CMK (cell line): ENCODE measurements at places on chromosomes 4 and X.

DNA sequence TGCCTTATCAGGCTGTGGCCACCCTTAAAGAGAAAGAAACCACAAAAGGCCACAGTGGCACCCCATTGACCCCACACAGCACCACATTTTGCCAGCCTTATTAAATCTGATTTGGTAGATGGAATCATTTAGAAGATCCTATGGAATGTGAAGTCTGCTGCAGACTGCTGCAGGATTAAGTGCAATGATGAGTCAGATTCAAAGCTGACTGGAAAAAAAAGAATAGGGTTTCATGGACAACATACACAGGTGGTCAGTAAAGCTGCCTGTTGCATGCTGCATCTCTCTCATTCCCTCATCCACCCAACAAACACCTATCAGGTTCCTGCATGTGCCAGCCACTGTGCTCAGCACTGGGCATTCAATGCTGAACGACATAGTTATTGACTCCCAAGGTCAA, 56.6 kb downstream of the CHST7 start:
- DNase-seq: no peak

DNA sequence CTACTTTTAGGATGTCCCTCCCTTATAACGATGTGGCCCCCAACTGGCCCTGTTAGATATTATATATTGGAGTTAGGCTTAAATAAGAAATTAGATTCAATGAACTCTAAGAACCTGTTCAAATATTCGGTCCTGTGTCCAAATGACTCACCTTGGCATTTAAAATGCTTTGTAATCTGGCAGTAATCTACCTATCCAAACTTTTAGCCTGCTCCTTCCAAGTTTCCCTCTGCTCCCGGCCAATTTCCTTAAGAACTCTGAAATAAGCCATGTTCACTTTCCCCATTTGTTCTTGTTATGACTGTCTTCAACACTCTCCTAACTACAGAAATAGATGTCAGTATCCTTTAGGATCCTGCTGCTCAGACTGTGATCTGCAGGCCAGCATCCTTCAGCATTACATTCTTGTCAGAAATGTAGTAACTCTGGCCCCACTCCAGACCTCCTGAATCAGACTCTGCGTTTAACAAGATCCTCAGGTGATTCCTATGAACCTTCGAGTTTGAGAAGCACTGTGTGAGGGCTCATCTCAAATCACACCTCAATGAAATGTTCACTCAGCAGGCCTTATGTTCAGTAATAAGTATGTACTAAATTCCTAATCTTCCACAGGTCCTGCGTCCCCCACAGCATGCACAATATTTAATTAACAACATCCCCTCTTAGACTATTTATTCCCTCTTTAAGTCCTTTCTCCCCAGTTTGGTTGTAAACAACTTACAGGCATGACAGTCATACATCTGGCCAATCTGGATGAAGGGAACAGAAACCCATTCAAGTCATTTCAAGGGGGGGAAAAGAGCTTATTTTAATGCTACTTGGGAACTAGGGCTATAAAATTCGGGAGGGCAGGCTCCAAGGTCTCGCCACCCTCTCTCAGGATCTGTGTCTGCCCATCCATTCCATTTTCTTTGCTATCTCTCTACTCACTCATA, 3.0 kb downstream of the ATP8A1 start:
- DNase-seq: no peak

DNA sequence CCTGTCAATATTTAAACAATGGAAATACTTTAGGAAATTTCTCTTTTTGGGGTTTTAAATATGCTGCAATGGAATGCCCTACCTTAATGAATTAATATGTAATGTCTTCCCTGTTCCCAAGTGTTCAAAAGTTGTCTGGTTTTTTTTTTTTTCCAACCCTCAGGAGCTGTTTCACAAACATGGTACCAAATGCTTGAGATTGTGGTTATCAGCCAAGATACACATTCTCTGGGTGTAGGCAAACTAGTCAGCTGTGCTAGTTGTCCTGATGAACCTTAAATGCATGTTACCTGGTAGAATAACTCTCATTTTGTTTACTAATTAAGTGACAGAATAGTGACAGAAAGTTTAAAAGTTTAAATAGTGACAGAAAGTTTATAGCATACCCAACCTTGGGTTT, 50.7 kb downstream of the FHL1 start:
- no peak for DNase-seq

- no peak for DNase-seq
These were observed 46.0 kb downstream of the GEMIN8 start for GRCh38 chrX:13983734-13984133.

DNA sequence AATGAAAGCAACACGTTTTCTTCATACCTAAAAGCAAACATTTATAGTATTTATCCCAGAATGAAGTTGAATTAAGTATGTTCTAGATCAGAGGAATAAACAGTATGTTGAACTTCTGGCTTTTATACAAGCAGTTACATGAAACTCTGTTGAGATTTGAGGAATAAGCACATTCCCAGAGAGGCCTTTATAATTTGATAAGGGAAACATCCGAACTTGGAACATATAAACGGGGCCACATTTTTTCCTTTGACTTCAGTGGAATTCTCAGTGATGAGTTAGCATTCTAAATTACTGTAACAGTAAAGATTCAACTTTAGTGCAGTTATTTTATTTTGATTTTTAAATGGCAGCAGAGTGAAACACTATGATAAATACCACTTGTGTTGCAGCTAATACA, 119.5 kb downstream of the GLRA3 start:
- no peak for DNase-seq

GRCh38 chr4:76881375-76881774, 16.6 kb downstream of the SOWAHB start:
- DNase-seq: no peak

DNA sequence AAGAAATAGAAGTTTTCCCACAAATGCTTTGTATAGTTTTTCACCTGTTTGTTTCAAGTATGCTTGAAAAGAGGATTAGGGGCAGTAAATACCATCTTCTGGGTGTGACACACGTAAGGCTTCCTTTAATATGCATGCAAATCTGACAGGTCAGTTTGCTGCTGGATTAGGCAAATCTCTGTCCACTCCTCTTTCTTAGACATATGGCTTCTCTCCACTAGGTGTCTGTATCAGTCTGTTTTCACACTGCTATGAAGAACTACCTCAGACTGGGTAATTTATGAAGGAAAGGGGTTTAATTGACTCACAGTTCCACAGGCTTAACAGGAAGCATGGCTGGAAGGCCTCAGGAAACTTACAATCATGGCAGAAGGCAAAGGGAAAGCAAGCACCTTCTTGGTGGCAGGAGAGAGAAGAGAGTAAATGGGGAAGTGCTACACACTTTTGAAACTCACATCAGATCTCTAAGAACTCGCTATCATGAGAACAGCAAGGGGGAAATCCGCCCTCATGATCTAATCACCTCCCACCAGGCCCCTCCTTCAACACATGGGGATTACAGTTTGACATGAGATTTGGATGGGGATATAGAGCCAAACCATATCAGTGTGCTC, 66.9 kb downstream of the TAB3 start:
- DNase-seq: peak; percentile 7

- no peak for DNase-seq
These were observed 12.7 kb upstream of the MAEA start for GRCh38 chr4:1276984-1277383.

- DNase-seq: no peak
These were observed 132.8 kb upstream of the S100G start for GRCh38 chrX:16517039-16517605.

- DNase-seq: no peak
These were observed 50.4 kb downstream of the SPRY1 start for GRCh38 chr4:123446865-123447474.

DNA sequence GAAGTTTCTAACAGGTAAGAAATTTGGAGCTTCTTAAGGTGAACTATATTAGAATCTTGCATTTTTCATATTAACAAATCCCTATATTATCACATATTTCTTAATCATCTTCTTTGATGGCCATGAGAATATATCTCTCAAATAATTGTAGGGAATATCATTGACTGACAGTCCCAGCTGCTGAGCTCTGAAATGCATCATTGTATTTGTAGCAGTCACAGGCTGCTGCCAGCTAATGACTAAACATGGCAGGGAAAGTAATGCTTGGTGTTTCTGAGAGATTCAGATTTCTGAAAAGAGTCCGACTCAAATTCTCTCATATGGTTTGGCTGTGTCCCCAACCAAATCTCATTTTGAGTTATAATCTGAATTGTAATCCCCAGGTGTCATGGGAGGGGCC, 171.9 kb downstream of the TRAM1L1 start:
- DNase-seq: no peak

DNA sequence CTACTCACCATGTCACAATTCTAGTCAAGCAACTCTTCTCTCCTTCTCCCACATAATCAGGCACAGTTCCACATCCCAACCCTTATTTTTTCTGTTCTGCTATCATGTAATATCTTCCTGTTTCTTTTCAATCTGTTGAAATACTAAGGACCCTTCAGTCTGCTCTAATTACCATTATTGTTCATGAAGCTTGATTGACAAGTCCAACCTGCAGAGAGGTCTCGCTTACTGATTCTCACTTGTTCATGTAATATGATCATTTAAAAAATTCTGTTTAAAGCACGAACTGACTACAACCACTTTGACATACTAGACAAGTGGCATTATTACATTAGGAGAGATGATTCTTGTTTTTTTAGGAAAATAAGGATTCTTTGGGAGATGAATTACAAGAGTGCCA, 108.6 kb upstream of the MAD2L1 start:
- DNase-seq: no peak

- no peak for DNase-seq
These were observed 18.0 kb downstream of the RPS6KA3 start for GRCh38 chrX:20248592-20249192.

GRCh38 chr4:23775694-23776093, 114.2 kb downstream of the PPARGC1A start:
- no peak for DNase-seq

GRCh38 chr4:147025042-147025441, 79.4 kb upstream of the TTC29 start:
- no peak for DNase-seq

GRCh38 chr4:21763855-21764254, 184.7 kb downstream of the KCNIP4 start:
- DNase-seq: no peak

DNA sequence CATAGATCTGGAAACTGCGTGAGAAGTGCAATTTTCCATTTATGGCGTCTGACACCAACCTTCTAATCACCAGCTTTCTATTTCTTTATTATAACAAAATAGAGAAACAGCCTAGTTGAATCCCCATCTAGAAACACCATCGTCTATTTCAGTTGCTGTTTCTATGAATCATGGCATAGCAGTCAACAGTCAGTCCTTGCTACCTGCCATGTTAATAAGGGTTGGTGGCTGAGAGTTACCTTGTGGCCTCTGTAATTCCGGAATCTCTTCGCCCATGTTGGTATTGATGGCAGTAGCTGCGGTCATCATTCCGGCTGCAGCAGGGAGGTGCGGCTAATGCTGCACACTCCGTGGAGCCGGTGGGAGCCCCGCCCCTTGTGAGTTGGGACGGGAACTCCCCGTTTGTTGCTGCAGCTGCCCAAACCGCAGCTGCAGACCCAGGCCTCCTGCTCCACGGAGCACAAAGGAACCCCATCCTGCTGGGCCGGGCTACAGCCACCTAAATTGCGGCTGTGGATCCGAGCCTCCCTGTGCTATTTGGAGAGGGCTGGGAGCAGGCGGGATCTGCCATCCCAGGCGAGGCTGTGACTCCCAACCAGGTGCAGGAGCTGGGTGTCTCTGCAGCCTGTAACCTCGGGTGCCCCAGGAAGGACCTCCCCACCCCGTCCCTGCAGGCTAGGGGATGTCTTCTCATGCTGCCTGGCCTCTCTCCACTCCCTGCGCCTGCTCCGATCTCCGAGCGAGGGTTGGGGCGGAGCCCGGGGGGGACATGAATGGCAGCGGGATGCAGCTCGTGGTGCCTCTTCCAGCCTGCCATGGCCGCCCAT, 115.4 kb upstream of the STK26 start:
- DNase-seq: no peak

DNA sequence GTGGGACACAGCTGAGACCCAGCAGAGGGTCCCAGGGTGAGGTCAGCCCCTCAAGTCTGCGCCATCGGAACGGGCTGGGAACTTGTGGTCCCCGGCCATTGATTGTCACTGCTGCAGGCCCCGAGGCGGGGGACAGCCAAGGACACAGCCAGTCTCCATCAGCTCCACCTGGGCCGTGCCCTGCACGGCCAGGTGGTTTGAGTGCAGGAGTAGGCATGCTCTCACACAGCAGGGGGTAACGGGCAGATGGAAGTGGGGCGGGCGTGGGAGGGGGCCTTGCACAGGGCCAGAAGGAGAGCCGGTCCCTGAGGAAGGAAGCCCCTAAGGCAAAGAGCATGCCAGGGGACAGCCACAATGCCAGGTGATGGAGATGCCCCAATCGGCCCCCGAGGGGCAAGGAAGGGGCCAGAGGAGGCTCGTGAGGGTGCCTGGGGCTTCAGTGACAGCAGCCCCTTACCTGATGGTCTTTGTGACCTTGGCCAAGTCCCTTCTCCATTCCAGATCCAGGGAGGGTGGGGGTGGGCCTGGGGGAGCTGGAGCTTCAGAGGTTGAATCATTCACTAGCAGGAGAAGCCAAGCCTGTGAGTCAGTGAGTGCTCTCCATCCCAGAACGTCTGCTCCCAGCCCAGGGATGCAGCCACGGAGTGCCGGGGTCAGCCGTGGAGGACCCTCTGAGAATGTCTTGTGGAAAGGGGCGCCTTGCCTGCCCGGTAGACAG, 2.3 kb downstream of the ATP2B3 start:
- DNase-seq: no peak

DNA sequence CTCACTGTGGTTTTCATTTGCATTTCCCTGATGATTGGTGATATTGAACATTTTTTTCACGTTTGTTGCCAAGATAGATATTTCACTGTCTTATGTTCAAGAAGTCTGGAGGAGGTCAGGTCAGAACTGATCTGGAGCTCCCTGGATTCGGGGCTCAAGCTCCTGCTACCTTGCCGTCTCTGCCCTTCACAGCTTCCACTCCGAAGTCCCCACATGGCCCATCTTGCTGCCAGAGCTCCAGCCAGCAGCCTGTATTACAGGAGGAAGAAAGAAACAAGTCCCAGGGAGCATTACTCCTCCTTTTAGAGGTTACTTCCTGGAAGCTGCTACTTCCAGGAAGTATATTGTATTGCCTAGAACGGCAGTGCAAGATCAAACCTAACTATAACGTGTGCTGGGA, 17.9 kb upstream of the CDKN2AIP start:
- no peak for DNase-seq

DNA sequence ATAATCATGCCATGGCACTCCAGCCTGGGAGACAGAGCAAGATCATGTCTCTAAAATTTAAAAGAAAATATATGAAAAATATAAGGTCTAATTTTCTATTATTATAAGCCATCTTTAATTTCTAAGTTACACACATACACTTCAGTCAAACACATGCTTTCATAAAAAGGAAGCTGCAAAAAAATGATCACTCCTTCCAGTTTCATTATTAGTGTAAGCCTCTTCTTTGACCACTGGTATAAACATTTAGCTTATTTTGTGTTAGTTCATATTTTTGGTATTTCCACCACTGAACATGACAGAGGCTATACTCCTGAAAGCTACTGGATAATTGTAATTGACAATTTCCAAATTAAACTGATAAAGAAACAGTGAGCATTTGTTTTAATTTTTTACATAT, 163.3 kb upstream of the USP38 start:
- DNase-seq: no peak

- no peak for DNase-seq
These were observed 101.8 kb upstream of the TLR3 start for GRCh38 chr4:185966997-185967775.

- DNase-seq: no peak
These were observed 18.5 kb downstream of the ACSL1 start for GRCh38 chr4:184807256-184807655.

- DNase-seq: no peak
These were observed 161.6 kb downstream of the NPNT start for GRCh38 chr4:106056914-106057313.
